ENCODE measurements at places on chromosomes 3 and 15. TPM values are rescaled to one million over a fixed set of nuclear protein-coding genes. Genes with fewer than 3 reads are reported as not detected.
A peak's percentile ranks its signal among the peaks of the same experiment; 100 is the strongest.

SPTSSB gene
- not detected for total RNA-seq

CEP152 gene
- 11.7 TPM for total RNA-seq

PLA2G4E gene
- total RNA-seq: not detected

CFAP100 gene
- not detected for total RNA-seq

MCTP2 gene
- 18.3 TPM for total RNA-seq

SCAPER gene
- total RNA-seq: 25.5 TPM

SST gene
- not detected for total RNA-seq

TTLL13 gene
- total RNA-seq: not detected

PXYLP1 gene
- 9.9 TPM for total RNA-seq

ACAN gene
- total RNA-seq: 1.2 TPM

- no peak overlapping the region for H3K4me3 ChIP-seq
- no peaks in the 10 kb centered on the region for H3K27me3 ChIP-seq
- no peak overlapping the region for H3K27ac ChIP-seq
- DNase-seq: no peak
These were observed 263.1 kb upstream of the DNAJC19 start for GRCh38 chr3:181252631-181253030.

DNA sequence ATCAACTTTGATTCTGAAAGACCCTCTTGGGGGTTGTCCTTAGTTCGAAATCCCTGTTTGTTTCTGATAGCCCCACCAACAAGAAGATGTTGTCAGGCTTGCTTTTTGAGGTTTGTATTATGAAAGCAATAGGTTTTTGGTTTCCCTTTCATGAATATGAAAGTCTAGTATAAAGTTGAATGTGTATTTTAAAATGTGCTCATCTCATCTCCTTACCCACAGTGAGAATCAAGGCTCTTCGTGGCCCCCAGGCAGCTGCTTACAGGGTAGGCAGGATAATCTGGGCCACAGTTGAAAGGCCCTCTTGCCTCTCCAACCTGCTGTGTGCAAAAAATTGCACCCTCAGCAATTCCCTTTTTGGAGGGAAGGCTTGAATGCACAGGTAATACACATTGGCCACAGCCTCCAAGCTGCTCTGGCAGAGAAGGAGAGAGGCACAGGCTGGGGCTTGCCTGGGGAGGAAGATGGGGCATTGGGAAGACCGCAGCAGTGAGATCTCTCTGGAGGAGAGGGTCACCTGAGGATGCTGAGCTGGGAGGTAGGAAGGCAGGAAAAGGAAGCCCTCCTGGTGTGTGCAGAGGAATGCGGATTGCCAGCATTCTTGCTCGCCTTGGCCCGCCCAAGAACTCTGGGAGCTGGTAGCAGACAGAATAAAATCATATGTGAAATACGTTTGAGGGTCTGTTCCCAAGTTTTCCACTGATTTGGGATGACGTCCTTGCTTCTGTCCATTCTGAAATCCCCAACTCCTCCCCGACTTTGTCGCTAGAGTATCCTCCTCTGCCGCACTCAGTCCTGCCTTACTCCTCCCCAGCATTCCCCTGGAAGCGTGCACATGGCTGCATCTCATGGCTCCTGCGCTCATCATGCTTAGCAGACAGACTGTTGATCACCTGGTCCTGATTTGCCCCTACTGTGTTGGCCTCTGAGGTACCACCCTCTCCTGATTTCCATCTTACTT lies 196.4 kb downstream of the RPLP1 start:
- no peaks in the 10 kb centered on the region for H3K36me3 ChIP-seq
- H3K4me3 ChIP-seq: no peak overlapping the region
- no peaks in the 10 kb centered on the region for H3K27me3 ChIP-seq
- no peaks in the 10 kb centered on the region for H3K4me1 ChIP-seq
- no peak for DNase-seq

DNA sequence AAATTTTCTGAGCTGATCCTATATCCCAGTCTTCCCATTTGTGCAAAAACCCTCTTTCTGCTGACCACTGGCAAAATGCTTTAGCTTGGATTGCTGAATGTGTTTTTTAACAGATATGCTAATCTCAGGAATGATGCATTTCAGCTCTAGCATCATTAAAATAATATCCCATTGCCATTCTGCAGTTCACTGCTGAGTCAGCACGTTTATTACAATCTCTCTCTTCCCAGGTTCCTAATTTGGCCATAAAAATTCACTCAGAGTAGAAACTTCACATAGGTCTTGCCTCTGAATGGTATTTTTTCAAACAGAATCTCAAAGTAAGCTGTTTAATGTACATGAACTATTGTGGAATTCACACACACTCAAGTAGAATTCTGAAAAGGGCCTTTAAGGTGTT lies 509.6 kb upstream of the SUCLG2 start:
- H3K4me3 ChIP-seq: no peak overlapping the region
- no peaks in the 10 kb centered on the region for H3K36me3 ChIP-seq
- no peaks in the 10 kb centered on the region for H3K27me3 ChIP-seq
- DNase-seq: no peak
- no peaks in the 10 kb centered on the region for H3K4me1 ChIP-seq

GRCh38 chr3:134302674-134303073 lies 52.0 kb upstream of the RYK start:
- no peaks in the 10 kb centered on the region for H3K36me3 ChIP-seq
- H3K4me3 ChIP-seq: no peak overlapping the region
- no peak overlapping the region for H3K27ac ChIP-seq
- DNase-seq: no peak

- no peaks in the 10 kb centered on the region for H3K27me3 ChIP-seq
- no peaks in the 10 kb centered on the region for H3K36me3 ChIP-seq
- no peak for DNase-seq
- H3K4me1 ChIP-seq: no peaks in the 10 kb centered on the region
- peak overlapping the region; percentile 77 for H3K27ac ChIP-seq
These were observed 29.3 kb upstream of the MEF2A start for GRCh38 chr15:99536422-99537040.

- H3K4me3 ChIP-seq: no peak overlapping the region
- no peak for DNase-seq
- no peaks in the 10 kb centered on the region for H3K36me3 ChIP-seq
These were observed 28.3 kb downstream of the MASP1 start for GRCh38 chr3:187263270-187263669.

GRCh38 chr3:100149713-100150415 lies 35.6 kb upstream of the FILIP1L start:
- no peaks in the 10 kb centered on the region for H3K4me1 ChIP-seq
- DNase-seq: no peak
- no peak overlapping the region for H3K4me3 ChIP-seq
- no peaks in the 10 kb centered on the region for H3K27me3 ChIP-seq
- H3K27ac ChIP-seq: peak overlapping the region; percentile 59

GRCh38 chr15:61393524-61393923 lies 164.4 kb upstream of the RORA start:
- H3K27me3 ChIP-seq: no peaks in the 10 kb centered on the region
- H3K4me1 ChIP-seq: no peaks in the 10 kb centered on the region
- peak overlapping the region; percentile 51 for H3K27ac ChIP-seq
- no peak for DNase-seq
- H3K36me3 ChIP-seq: no peaks in the 10 kb centered on the region

- peaks cover 3% of the 10 kb centered on the region for H3K4me1 ChIP-seq
- H3K36me3 ChIP-seq: peaks cover 48% of the 10 kb centered on the region
- no peak overlapping the region for H3K27ac ChIP-seq
- DNase-seq: no peak
These were observed 124.4 kb upstream of the CGNL1 start for GRCh38 chr15:57251941-57252340.

DNA sequence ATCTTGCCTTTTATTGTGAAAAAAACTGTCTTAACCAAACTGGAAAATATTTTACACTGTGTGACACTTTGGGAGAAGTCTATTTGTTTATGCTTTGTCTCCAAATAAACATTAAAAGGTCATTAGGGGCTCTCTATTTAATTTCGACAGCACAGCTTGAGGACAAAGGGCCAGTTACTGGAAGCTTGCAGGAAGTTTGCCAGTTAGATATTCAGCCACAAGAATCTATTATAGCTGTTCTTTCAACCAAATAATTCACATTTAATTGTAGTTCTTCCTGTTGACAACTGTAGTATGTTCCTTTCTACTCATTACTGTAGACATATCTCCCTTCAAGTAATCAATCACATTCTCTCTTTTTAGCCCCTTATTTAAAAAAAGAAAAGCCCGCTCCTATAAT lies 6.1 kb downstream of the CP start:
- no peaks in the 10 kb centered on the region for H3K36me3 ChIP-seq
- no peak overlapping the region for H3K4me3 ChIP-seq
- no peak overlapping the region for H3K27ac ChIP-seq
- H3K27me3 ChIP-seq: no peaks in the 10 kb centered on the region
- no peak for DNase-seq
- H3K4me1 ChIP-seq: peaks cover 16% of the 10 kb centered on the region

- no peak for DNase-seq
- no peaks in the 10 kb centered on the region for H3K4me1 ChIP-seq
- H3K27ac ChIP-seq: no peak overlapping the region
- H3K4me3 ChIP-seq: no peak overlapping the region
- H3K27me3 ChIP-seq: no peaks in the 10 kb centered on the region
These were observed 25.0 kb upstream of the C3orf52 start for GRCh38 chr3:112061152-112061551.

DNA sequence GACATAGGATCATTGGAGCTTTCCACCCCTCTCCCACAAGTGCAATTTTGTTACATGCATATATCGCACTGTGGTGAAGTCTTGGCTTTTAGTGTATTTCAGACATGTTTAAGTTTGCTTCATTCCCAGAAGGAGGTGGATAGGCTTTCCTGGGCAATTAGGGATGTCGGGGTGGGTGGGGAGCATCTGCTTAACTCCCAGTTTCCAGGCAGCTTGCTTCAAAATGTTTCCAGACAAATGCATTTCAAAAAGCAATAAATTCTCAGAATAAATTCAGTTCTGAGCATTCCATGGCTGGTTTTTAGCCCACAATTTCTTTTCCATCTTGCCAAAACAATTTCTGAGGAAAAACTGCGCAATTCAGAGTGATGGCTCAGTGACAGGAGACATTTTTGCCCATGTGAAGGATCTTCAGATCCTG lies 227.7 kb upstream of the ZPLD1 start:
- no peaks in the 10 kb centered on the region for H3K36me3 ChIP-seq
- H3K4me1 ChIP-seq: no peaks in the 10 kb centered on the region
- no peak for DNase-seq
- peak overlapping the region; percentile 63 for H3K27ac ChIP-seq
- no peak overlapping the region for H3K4me3 ChIP-seq

GRCh38 chr3:187027531-187028278 lies 97.4 kb downstream of the ST6GAL1 start:
- H3K4me3 ChIP-seq: no peak overlapping the region
- H3K27ac ChIP-seq: no peak overlapping the region
- H3K36me3 ChIP-seq: no peaks in the 10 kb centered on the region

DNA sequence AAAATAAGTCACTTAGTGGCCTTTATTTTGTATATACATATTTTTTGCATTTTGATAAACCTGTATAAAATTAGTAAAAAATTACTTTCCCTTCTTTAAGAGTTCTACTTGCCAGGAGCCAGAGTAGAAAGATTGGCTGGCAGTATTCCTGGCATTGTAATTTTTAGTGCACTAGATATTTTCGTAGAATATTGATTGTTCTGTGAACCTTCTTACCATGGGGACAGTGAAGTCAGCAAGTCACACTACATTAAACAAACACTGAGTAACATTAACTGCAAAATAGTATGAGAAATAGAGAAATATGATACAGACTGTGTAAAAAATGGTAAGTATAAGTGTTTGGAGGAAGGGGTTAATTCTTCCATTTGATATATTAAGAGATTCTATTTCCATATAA lies 26.0 kb downstream of the TCF12 start:
- no peak overlapping the region for H3K4me3 ChIP-seq
- no peak overlapping the region for H3K27ac ChIP-seq
- H3K27me3 ChIP-seq: no peaks in the 10 kb centered on the region

GRCh38 chr3:6736836-6737629 lies 123.9 kb upstream of the GRM7 start:
- DNase-seq: no peak
- no peaks in the 10 kb centered on the region for H3K27me3 ChIP-seq
- H3K27ac ChIP-seq: no peak overlapping the region
- H3K36me3 ChIP-seq: no peaks in the 10 kb centered on the region

DNA sequence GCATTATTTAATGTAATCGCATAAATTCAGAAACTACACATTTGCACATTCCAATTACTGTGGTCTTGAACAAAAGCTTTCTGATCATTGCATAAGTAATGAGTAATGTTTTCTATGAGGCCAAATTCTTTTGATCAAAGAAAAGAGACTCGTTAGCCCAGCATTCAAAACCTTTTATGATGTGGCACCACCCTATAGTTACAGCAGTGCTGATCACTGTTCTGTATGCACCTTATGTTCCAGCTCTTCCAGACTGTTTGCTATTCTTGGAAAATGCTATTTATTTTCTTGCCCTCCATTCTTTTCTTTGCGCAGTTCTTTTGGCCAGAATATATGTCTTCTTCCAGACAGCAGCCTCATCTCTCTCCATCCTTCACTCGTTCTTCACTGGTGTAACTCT lies 42.3 kb downstream of the MAP3K13 start:
- no peaks in the 10 kb centered on the region for H3K4me1 ChIP-seq
- no peak for DNase-seq
- H3K27me3 ChIP-seq: no peaks in the 10 kb centered on the region
- no peak overlapping the region for H3K4me3 ChIP-seq
- no peaks in the 10 kb centered on the region for H3K36me3 ChIP-seq

GRCh38 chr3:132637590-132637989 lies 22.0 kb downstream of the ACAD11 start:
- no peak overlapping the region for H3K27ac ChIP-seq
- H3K36me3 ChIP-seq: no peaks in the 10 kb centered on the region
- H3K4me1 ChIP-seq: no peaks in the 10 kb centered on the region
- DNase-seq: no peak
- no peaks in the 10 kb centered on the region for H3K27me3 ChIP-seq

DNA sequence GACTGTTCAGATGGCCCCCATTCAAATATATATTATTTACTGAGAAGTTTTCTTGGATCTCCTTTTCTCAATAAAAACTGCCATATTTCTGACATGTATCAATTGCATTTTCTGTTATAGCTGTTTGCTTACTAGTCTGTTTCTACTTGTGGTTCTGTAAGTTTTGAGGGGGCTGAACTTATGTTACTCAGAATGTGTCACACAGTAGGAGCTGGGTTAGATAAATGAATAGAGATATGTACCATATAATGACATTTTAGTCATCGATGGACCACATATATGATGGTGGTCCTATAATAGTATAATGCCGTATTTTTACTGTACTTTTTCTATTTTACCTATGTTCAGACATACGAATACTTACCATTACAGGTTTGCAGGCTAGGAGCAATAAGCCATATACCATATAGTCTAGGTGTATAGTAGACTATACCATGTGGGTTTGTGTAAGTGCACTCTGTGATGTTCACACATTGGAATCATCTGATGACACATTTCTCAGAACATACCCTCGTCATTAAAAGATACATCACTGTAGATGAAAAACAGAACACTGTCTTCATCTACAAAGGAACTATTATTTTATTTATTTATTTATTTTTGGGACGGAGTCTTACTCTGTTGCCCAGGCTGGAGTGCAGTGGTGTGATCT lies 22.3 kb downstream of the PPP4R2 start:
- no peak overlapping the region for H3K4me3 ChIP-seq
- H3K27me3 ChIP-seq: no peaks in the 10 kb centered on the region
- no peak overlapping the region for H3K27ac ChIP-seq
- peaks cover 75% of the 10 kb centered on the region for H3K4me1 ChIP-seq
- no peak for DNase-seq
- H3K36me3 ChIP-seq: peaks cover 10% of the 10 kb centered on the region

GRCh38 chr3:51588724-51589123 lies 50.2 kb downstream of the RAD54L2 start:
- no peaks in the 10 kb centered on the region for H3K27me3 ChIP-seq
- H3K4me1 ChIP-seq: no peaks in the 10 kb centered on the region
- no peak for DNase-seq
- no peaks in the 10 kb centered on the region for H3K36me3 ChIP-seq

- DNase-seq: no peak
- no peaks in the 10 kb centered on the region for H3K4me1 ChIP-seq
- H3K27ac ChIP-seq: no peak overlapping the region
- H3K36me3 ChIP-seq: no peaks in the 10 kb centered on the region
- H3K4me3 ChIP-seq: no peak overlapping the region
These were observed 23.2 kb downstream of the QTRT2 start for GRCh38 chr3:114079761-114080160.
